Astrocyte (in vitro differentiated cells and primary cell): ENCODE measurements at places on chromosomes 4 and X.

DNA sequence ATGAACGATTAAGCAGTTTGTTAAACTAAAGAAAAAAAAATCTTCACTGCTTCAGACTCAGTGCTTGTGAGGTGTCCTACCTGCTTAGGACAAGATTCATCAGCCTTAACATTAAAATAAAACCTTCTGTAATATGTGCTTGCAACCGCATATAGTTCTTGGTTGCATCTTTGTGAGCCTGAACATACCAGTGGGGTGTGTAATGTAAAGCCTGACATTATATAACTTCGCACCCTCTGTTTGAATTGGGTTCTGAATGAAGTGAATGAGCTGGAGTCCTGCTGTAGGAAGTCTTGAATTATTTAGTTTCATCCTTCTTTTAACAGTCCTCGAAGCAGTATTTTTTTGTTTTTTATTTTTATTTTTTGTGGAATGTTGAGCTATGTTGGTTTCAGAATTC is 3.1 kb downstream of the KDM6A start:
- peak; percentile 27 for DNase-seq

DNA sequence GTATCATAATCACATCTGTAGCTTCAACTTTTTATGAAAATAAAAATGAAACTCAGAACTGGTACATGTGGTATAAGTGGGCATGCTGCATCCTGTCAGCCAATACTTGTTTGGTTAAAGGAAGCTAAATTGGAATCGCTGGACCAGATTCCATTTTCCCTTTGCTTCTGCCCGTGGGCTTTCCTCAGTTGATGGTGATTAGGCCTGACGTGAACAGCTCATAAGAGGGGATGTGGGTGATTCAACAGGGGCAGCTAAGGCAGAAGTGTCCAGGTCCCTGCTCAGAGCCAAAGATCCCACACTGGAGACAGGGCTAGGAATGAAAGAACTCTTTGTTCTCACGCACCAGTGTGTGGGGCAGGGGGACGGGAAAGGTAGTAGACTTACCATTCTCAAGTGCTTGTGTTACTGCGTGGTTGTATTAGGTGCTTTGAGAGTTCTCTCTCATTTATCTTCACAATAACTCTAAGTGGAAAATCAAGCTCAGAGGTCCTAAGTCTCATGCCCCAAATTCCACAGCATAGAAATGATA is 63.2 kb upstream of the GUCY1A1 start:
- peak; percentile 85 for DNase-seq

DNA sequence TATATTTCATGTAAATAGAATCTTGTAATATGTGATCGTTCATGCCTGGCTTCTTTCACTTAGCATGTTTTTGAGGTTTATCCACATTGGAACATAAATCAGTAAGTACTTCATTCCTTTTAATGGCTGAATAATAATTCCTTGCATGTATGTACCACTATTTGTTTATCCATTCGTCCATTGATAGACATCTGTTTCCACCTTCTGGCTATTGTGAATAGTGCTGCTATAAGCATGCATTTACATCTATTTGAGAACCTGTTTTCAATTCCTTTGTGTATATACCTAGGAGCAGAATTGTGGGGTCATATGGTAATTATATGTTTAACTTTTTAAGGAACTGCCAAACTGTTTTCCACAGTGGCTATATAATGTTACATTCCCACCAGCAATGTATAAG is 356.7 kb upstream of the DIPK2B start:
- no peak for DNase-seq

GRCh38 chr4:168386002-168386401 is 67.5 kb upstream of the DDX60 start:
- DNase-seq = no peak

DNA sequence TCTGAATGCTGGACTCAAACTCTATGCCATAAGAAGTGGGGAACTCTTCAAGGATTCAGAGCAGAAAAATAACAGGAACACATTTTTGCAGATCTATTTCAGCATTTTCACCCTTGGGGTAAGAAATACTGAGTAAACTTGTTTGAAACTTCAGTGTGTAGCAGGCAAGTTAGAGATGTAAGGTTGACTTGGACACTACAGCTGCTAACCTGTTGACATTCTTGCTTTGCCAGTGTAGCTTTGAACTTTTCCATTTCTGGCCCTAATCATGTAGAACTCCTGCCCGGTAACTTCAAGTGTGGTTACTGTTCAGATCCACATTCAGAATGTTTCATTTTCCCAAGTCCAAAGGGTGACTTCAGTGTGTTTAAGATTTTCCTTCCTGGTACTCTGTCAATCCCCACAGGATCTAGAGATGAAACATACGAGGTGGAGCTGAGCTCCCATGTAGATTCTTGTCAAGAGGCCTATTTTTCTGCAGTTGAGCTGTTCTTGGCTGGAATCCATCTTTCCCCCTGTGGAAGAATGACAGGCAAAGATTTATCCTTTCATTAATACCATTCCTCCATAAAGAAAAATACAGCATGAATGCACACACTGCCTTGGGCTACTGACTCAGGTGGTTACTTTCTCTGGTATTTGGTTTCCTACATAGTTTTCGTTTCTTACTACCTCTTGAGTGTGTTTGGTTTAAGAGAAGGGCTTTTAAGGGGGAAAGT is 34.1 kb downstream of the FHDC1 start:
- peak; percentile 88 for DNase-seq

- no peak for DNase-seq
Measured at GRCh38 chrX:129404670-129405008, 118.7 kb downstream of the SMARCA1 start.

- DNase-seq = no peak
Measured at GRCh38 chr4:24798036-24798610, 2.8 kb downstream of the SOD3 start.
